ENCODE measurements at places on chromosomes 16 and 17. TPM values are rescaled to one million over a fixed set of nuclear protein-coding genes. Genes with fewer than 3 reads are reported as not detected.

The SULT1A2 gene
- total RNA-seq = 1.6 TPM

The HS3ST3B1 gene
- total RNA-seq = not detected

The SSTR5 gene
- not detected for total RNA-seq

The PIRT gene
- total RNA-seq = not detected

GRCh38 chr17:82698974-82699442, 510 bp upstream of the RAB40B start:
- DNase-seq = peak; percentile 33

- DNase-seq = no peak
These were observed 5.0 kb upstream of the RARA start for GRCh38 chr17:40303708-40304551.

DNA sequence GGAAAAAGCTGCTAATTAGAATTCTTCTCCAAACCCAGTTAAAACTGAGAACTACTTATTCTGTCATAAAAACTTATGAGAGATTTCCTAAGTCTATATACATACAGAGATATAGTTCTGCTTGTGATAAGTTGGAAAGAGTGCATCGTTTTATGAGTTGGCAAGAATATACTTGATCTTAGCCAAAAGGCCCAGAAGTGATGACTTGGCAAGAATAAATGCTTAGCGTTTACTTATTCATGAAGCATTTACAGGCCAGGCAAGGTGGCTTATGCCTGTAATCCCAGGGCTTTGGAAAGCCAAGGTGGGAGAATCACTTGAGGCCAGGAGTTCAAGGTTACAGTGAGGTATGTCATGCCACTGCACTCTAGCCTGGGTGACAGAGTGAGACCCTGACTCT, 81.7 kb downstream of the CYB561 start:
- DNase-seq = no peak

- DNase-seq = no peak
These were observed 8.1 kb upstream of the FADS6 start for GRCh38 chr17:74901353-74902135.

DNA sequence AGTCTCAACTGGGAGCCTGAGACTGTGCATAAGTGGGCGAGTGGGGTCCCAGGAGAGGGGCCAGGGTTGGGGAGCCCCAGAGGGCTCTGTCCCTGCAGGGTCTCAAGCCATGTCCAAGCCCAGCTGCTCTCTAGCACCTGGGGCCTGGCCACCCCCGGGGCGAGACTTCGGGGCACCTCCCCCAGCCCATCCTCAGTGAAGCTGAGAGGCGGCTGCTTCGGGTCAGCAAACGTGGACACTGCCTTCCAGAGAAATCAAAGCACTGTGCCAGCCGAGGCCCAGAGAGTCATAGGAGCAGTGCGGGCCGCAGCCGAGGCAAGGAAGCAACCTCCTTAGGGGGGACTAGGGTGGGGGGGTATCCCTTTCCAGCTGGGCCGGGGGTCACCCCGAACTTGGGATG, 77.5 kb downstream of the ENGASE start:
- no peak for DNase-seq
